ENCODE measurements at places on chromosomes 7 and 10.

GRCh38 chr10:77836299-77836820 lies 90.2 kb downstream of the DLG5 start:
- DNase-seq, result peak; percentile 21

DNA sequence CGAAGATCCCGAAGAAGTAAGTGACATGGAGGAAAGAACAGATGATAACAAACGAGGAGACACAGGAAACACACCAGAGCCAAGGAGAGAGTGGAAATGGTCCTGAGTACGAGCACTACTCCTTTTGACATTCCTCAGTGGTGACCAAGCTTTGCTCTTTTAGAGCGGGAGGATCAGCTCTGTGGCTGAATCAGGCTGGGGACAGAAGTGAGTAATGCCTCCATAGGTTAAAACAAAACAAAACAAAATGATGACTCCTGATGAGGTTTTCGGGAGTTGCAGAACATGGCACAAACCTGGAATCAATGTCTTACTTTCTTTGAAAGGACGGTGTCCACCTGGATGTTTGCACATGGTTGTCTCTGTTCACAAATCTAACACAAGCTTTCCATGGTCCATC lies 30.3 kb upstream of the TCF7L2 start:
- DNase-seq, result no peak

DNA sequence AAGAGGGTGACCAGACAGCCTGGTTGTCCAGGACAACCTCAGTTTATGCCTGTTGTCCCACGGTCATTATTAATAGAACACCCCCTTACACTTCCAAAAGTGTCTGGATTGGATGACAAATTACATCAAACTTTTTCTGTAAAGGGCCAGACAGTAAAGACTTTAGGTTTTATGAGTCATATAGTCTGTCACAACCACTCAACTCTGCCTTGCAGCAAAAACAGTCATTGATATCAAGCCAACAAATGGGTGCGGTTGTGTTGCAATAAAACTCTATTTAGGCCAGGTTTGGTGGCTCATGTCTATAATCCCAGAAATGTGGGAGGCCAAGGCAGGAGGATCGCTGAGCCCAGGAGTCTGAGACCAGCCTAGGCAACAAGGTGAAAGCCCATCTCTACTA lies 66.7 kb upstream of the ATP6V0A4 start:
- DNase-seq, result no peak

DNA sequence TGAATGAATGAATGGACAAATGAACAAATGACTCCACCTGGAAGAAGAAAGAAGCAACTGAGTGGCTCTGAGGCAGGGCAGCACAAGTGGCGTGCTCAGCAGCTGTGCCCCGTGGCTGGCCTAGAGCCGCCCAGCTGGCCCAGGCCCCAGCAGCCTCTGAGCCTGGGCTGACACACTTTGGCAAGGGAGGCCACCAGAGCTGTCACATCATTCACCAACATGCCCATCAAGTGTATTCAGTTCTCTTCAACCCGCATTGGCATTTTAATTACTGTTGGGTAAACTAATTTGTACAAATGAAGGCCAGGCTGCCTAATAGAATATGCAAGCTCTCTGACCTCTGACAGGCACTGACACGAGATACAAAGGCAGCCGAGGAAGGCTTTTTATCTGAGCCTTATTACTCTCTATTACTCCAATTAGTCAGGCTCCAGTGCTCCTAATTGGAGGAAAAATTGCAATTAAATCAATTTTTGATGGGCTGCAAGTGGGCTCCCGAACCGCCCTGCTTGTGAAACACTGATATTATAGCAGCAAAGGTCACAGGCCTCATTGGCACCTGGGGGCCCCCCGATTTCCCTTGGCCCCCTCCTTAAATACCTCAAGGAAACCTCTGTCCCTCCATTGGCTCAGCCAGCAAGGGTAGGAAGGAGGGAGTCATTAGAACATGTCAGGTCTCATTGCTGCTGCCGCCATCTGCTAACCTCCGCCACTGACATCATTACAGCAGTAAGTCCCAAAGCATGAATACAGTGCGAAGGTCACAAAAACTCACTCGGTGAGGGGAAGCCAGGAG lies 41.9 kb downstream of the DPCD start:
- no peak for DNase-seq

DNA sequence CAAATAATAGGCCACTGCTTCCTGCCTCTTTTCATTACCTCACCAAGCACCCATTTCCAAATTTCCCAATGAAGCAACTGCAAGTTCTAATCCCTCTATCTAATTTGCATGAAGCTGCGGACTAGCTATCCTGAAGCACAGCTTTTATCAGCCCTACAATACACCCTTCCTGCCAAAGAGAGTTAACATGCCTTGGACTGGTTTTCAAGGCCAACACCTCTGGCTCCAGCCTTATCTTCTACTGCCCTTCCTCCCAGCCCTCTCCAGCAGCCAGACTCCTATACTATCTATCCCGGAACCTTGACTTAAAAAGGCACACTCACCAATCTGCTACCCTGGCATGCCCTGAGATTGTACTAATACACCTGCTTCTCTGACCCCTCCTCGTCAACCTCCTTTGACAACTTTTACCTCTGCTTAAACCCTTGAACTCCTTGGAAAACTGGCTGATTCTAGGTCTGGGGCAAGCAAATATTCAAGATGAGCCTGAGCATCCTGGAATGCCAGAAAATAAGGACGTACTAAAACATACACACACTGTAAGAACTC lies 73.4 kb downstream of the SGMS1 start:
- no peak for DNase-seq

- no peak for DNase-seq
These were observed at the start of gene ATG9B for GRCh38 chr7:151024435-151025056. TSS of gene ATG9B (minus strand) at chr7:151024494. CDS start at chr7:151024423, 71 bp downstream.

DNA sequence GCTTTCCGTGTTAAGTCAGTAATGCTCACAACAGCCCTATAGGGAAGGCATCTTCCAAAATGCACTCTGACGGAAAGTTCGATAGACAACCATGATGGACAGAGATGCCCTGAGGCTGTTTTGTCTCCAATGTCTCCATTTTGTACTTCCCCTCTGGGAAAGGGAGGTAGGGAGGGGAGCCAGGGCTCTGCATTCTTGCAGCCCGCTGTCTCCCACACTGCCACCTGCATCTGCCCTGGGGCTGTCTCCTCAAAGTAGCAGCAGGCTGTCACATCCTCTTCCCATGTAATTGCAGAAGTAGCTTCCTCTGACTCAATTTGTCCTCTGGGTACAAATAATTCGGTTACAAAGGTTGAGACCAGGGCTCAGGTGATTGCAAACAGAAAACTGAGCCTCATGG lies 131.4 kb downstream of the GPAM start:
- DNase-seq, result no peak

GRCh38 chr7:43584195-43584586 lies 1.3 kb downstream of the STK17A start:
- no peak for DNase-seq

DNA sequence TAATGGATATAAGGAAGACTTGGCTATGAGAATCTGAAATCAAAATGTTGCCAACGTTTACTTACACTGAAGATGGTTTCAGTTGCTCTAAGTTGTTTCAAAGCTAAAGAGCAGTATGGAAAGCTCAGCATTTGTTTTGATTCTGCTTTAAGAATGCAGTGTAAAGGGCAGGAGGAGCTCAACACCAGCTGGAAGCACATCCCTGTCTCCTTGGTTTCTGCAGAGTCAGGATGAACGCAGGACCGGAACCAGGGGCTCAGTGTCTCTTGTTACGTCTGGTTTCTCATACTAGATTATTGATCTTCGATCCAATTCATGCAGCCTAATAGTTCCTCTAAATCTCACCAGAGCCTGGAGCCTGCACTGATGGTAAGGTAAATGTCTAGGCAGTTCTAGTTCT lies 24.1 kb downstream of the ZRANB1 start:
- DNase-seq, result no peak

DNA sequence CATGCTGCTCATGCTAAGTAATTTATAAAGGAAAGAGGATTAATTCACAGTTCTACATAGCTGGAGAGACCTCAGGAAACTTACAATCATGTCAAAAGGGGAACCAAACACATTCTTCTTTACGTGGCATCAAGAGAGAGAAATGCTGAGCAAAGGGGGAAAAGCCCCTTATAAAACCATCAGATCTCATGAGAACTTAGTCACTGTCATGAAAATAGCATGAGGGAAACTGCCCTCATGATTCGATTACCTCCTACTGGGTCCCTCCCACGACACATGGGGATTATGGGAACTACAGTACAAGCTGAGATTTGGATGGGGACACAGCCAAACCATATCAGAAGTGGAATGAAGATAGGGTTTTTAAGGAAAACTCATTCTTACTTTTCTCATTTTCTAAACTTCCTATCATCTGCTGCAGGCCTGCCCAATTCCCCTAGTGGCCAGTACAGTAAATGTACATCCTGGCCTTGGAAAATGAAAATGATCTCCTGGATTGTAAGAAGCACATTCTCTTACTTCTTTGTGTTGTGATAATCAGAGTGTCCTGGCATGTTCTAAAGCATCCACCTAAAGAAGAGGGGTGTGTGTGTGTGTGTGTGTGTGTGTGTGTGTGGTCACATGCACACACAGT lies 421.5 kb downstream of the LRMDA start:
- no peak for DNase-seq

DNA sequence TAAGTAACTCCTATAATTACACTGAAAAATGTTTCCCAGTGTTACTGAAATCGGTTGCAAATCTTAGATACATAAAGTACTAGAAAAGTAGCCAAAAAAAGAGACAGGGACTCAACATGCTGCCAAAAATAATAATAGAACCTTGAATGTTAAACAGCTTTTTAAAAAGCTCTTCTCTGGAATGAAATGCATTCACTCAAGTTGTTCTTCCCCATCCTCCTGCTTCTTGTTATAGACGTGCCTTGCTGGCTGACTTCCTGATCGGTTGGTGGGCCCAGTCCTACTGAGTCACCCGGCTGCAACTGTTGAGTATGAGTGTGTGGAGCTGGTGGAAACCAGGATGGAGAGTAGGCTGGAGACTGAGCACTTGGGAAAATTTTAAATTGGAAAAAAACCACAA lies 30.6 kb upstream of the RAPGEF5 start:
- DNase-seq, result no peak

- DNase-seq, result no peak
These were observed 64.5 kb upstream of the EEPD1 start for GRCh38 chr7:36088553-36088952.

DNA sequence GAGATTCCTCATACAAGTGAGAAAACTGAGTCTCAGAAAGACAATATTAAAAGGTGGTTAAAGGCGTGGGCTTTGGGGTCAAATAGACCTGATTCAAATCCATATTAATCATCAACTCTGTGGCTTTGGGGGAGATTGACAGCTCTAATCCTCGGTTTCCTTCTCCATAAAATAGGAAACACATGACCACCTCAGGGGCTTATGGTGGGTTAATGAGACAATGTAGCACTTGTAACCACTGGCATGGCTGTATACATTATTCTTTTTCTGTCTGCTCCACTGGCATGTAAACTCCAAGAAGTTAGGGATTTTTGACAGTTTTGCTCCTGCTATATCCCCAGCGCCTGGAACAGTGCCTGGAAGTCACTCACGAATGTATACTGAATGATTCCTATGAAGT lies 120.8 kb upstream of the GAD2 start:
- no peak for DNase-seq

- DNase-seq, result no peak
These were observed 182.3 kb downstream of the PPP1R9A start for GRCh38 chr7:95089414-95090315.

DNA sequence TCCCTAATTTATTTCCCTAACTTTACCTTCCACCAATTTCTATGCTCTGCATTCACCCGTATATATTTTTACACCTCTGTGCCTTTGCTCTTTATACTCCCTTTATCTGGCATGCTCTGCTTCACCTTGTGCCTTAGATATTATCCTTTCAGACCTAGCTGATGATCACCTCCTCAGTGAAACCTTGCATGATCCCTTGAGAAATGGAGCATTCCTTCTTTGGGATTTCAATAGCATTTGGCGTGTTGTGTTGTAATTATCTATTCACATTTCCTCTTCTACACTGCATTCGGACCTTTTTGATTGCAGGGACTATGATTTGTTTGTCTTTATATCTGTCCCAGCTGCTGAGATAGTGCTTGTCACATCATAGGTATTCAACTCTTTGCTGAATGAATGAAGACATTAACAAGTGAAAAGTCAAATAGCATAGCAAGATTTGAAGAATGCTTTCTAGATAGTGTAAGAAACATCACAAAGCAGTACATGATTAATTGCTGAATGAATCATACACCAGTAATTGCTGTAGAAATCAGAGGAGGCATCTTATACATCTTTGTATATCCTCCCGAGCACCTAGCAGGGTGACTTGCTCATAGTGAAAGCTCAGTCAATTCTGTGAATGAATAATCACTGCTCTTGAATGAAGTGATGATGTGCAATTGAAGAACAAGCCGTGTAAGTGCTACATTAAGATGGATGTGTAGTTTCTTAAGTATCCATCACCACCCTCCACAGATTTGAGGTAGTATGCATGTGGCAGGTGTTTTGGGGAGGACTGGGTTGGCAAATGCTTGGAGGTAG lies 2.0 kb upstream of the TM9SF3 start:
- DNase-seq, result no peak

DNA sequence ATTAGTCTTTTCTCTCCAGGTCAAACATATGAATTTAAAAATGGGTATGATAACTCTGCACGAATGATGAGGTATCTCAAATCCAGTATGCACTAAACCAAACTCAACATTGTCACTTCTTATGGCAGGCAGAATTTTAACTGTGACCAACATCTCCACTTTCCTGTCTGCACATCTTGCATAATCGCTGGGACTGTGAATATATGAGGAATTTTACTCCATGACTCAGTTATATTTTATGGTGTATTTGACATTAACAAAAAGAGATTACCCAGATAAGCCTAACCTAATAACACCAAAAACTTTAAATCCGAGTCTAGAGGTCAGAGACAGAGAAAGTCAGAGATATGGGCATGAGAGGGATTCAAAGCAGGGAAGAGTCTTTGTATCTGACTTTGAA lies 454.5 kb upstream of the SEMA3D start:
- no peak for DNase-seq

- no peak for DNase-seq
These were observed 19.7 kb downstream of the RPS24 start for GRCh38 chr10:78053211-78053868.

- DNase-seq, result no peak
These were observed 1.7 kb downstream of the PLEKHS1 start for GRCh38 chr10:113753020-113753692.

DNA sequence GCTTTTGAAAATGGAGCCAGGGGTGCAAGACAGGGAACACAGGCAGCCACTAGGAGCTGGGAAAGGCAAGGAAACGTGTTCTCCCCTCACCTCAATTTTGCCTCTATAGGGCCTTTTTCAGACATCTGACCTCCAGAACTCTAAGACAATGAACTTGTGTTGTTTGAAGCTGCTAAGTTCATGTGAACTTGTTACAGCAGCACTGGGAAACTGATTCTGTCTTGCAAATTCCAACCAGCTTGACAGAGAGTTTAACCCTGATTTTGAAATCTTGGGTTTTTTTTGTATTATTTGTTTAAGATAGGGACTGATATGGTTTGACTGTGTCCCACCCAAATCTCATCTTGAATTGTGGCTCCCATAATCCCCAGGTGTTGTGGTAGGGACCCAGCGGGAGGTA lies 852.9 kb downstream of the LRMDA start:
- DNase-seq, result no peak

DNA sequence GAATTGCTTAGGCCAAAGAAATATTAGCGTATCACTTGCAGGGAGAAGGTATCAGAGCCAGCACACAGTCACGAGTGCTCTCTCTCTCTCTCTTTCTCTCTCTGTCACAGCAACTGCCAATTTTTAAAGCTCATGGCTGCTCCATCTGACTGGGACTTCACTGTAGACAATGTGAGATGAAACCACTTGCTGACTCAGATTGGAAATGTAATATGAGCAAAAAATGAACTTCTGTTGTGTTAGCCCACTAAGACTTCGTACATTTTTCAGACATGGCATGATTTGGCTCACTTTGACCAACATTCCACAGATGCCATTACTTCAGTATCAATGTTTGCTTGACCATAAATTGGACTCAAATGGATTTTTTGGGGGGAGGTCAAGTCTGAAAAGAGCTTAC lies 68.1 kb downstream of the DGKB start:
- no peak for DNase-seq

Measured in stimulated activated CD4-positive, alpha-beta T cell treated with anti-CD3 and anti-CD28 coated beads, TNF-alpha, amount 100 ng/mL, for 1 hour (primary cell).